ENCODE measurements at places on chromosomes 5 and 9.

- DNase-seq = no peak
Observed at GRCh38 chr5:64188776-64189175, 23.1 kb downstream of the RNF180 start.

DNA sequence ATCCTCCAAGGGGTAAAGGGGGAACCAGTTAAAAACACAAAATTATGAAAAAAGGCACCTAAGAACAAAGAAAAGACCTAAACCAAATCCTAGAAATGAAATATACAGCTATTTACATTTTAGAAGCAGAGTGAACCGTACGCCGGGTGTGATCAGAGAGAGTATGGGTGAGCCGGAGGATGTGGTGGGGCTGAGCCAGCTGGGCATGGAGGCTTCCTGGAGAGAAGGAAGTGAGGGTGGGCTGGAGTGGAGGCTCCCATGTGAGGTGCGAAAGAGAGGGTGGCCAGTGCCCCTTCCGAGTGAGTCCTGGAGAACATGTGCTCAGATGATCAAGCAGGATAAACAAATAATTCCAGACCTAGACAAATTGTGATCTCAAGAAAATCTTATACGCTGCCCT is 111.6 kb downstream of the CACNA1B start:
- no peak for DNase-seq

DNA sequence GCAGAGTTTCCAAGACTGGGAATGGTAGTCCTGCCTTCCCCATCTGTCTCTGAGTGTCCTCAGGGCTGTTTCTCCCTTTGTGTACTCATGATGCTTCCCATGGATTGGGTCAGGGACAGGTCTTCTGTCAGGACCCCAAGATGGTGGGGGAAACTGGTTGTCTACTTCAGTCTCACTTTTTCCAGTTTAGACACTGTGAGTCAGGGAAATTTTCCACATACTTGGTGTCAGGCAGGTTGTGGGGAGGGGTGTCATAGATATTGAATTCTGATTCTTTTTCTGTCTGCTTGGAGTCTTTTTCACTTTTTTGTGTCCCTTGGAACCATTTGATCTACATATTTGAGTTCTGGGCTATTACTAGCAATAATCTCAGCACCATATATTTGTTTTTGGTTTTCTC is 10.3 kb downstream of the POLK start:
- DNase-seq = no peak

- no peak for DNase-seq
Observed at GRCh38 chr5:52328220-52328806, 459.4 kb upstream of the ITGA1 start.

DNA sequence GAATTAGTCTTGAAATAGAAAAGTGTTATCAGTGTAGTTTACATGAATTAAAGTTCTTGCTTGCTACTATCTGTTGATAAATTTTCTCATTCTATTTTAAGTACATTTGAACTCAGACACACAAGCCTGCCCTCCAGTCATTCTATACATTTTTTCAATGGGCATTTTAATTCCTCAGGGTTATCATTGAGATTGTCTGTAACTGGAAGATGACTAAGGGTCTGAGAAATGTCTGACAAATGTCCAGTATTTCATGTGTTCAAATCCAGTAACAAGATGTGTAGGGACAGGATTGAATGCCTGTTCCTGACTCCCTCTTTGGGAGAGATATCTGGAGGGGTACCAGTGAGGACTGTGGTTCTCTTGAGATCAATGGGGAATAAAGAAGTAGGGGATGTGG is 223.9 kb upstream of the ADAMTSL1 start:
- DNase-seq = no peak

GRCh38 chr5:2170761-2171160 is 288.0 kb upstream of the IRX4 start:
- no peak for DNase-seq

Measured in activated CD4-positive, alpha-beta T cell treated with anti-CD3 and anti-CD28 coated beads, Interleukin-2, amount 50 U/mL, for 16 hours (primary cell).